ENCODE measurements at places on chromosomes 3 and 15.

GRCh38 chr15:45230245-45230965 is 21.6 kb upstream of the SLC28A2 start:
- no peak for DNase-seq

DNA sequence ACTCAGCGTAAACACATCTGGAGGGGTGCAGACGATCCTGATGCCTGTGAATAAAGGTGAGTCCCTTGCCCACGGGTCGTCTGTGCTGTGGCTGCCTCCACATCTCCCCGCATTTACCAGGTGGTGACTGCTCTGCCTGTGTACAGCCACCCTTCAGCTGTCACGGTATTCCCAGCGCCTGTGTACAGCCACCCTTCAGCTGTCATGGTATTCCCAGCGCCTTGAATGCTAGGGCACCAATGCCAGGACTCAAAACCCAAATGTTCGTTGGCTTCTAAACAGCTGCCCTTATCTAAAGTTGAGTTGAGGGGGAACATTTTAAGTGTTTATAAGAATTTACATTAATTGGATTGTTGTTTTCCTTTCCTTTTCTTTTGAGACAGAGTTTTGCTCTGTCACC is 27.4 kb downstream of the MAP6D1 start:
- no peak for DNase-seq

- DNase-seq = no peak
These were observed 133.5 kb downstream of the LRRK1 start for GRCh38 chr15:101052681-101053121.

DNA sequence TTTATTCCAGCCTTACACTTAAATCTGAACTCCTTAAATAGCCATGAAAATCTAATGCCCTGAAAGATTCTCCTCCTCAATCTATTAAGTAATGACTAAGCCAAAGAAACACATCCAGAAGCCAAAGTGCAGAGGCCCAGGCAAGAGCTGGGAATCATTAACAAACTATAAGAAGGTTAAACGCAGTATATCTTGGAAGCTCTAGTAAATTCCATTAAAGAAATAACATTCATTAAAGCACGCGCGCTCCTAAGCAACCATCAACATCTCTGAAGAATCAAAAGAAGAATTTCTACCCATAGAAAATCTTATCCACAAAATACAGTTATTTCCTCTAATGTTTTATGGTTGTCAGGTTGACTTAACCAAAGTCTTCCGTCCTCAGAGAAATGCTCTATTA is 29.5 kb downstream of the MB21D2 start:
- DNase-seq = peak; percentile 41

GRCh38 chr3:32460031-32460749 is 42.5 kb downstream of the CMTM6 start:
- DNase-seq = no peak

DNA sequence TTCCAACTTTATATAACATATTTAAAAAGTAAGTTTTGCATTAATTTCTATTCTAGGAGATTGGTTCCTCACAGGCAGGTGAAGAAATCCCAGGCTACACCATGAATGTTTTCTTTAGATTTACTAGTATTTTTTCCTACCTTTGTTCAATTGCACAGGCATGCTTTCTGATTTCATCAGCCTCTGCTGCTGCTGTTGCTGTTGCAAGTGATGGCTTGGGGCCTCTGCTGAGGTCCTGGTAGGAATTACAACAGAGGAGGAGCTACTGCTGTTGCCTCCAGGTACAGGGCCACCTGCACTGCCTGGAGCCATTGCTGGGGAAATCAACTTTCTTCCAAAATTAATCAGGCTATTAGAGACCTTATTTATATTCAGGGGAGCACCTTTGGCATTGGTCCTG is 353.3 kb downstream of the PLCL2 start:
- DNase-seq = peak; percentile 7

- DNase-seq = peak; percentile 87
These were observed 27.1 kb downstream of the CLRN1 start for GRCh38 chr3:150945226-150946032.

DNA sequence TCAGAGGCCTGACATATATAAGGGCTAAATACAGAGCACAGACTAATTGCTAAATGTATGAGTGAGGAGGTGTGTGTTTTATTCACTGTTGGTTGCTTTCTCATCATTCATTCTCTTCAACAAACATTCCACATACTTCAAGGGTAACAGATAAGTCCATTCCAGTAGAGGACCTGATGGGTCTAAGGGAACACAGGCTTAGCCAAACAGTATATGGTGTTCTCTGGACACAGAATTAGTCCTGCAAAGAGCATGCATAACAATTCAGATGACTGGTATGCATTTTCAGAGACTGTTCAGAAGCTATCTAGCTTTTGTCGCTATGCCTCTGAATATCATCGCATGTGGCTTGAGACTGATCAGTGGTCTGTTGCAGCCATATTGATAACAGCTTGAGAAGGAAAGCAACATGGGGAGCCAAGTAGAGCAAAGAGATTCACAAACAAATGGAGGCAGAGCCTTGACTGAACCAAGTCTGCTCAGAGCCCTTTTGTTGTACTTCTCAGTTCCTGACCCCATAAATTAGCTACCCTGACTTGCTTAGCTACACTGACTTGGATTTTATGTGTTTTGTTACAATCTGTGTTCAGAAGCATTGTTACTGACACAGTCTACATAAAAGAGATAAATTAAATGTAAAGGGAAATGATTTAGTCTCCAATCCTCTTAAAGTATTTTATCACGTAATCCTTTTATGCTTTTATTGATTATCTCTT is 1178.7 kb downstream of the ROBO1 start:
- no peak for DNase-seq

GRCh38 chr3:35664460-35664919 is 25.2 kb downstream of the ARPP21 start:
- peak; percentile 32 for DNase-seq

- no peak for DNase-seq
These were observed 173.2 kb downstream of the APBA2 start for GRCh38 chr15:29058903-29059539.

GRCh38 chr3:193040836-193041672 is 123.4 kb upstream of the MB21D2 start:
- peak; percentile 41 for DNase-seq

DNA sequence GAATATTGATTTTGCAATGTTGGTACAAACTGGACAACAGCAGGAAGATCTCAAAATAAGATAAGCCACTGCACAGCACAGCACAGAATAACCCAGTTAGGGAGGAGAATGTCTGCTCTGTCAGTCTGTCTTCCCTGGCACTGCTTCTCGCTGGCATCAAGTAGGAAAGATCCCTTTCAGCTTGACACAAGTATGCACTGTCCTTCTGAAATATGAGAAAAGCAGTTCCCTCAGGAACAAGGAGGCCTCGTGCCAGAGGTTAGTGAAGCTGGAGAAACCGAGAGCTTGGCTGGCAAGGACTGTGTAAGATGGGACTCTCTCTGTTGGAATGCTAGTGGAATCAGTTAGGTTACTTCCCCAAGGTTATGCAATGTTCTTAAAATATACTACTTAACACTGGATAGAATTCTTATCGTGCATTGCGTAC is 59.1 kb downstream of the FMN1 start:
- DNase-seq = peak; percentile 45

DNA sequence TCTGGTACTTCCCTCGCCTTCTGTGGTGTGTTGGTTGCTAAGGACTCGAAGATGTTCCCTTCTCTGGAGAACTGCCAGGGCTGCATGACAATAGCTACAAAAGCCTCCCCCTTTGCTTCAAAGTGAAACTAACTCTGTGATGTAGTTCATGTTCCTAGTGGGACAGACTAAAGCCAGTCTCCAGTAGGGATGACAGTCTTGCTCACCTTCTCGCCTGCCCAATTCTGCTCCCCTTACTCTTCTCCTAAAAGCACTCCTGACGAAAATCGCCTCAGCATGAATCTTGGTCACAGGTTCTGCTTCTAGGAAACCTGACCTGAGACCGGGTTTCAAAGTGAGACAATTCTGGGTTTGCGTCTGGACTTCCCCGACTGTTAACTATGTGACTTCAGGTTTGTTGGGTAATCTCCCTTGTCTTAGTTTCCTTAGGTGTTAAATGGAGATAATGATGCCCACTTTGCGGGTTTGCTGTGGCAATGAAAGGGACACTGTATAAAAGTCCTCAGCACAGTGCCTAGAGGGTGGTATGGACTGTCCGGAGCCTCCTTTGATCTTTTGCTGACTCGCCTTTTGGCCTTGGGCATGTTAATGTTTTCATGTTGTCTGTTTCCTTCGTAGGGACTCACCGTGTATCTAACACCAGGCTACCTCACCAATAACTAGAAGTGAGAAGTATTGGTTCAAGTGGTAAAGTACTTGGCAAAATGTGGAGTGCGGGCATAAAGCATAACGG is 24.9 kb upstream of the THRB start:
- DNase-seq = peak; percentile 64

GRCh38 chr3:176919836-176920765 is 277.2 kb downstream of the TBL1XR1 start:
- peak; percentile 51 for DNase-seq

GRCh38 chr3:131048030-131048429 is 21.4 kb downstream of the NEK11 start:
- DNase-seq = no peak

GRCh38 chr3:113212844-113213375 is 1.6 kb downstream of the BOC start:
- DNase-seq = no peak

- no peak for DNase-seq
These were observed 92.4 kb upstream of the DAZL start for GRCh38 chr3:16697443-16698147.

- no peak for DNase-seq
These were observed 617.0 kb upstream of the CBLB start for GRCh38 chr3:106485802-106486201.

DNA sequence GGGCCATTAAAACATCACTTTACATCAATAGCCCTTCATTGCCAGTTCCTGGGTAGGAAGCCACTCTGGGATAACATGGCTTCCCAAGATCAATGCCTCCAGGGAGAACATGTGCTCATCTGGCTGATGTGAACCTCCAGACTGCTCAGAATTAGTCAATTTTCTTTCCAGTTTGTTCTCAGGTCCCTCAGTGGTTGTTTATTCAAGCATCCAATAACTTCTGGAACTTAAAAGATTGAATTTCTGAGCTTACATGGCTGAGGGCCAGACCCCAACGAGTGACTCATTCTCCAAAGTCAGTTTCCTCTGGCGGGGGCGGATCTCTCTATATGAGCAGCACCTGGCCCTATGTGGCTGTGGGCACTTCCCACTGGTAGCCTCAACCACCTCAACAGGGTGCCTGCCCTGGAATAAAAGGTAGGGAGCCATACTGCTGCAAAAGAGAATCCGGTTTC is 34.0 kb downstream of the LYZL4 start:
- peak; percentile 68 for DNase-seq

- DNase-seq = peak; percentile 90
These were observed 16.8 kb downstream of the ATG7 start for GRCh38 chr3:11288786-11289637.

GRCh38 chr3:156536524-156537316 is 18.2 kb downstream of the SSR3 start:
- DNase-seq = no peak

DNA sequence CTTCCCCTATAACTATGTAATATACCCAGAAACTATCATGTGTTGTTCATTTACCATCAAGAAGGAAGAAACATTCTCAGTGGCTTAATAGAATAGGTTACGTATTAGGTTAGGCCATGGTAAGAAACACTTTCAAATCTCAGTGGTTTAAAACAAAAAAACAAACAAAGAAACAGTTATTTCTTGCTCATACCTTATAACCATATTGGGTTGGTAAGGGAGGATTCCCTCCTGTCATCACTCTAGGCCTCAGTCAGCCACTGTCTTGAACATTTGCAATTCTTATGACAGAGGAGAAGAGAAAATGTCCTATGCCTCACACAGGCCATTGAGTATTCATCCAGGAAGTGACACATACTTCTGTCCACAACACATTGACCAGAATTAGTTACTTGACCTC is 727.7 kb upstream of the NECTIN3 start:
- peak; percentile 33 for DNase-seq

GRCh38 chr15:82602195-82602594 is 45.0 kb downstream of the CPEB1 start:
- no peak for DNase-seq

GRCh38 chr3:126672741-126673140 is 17.8 kb upstream of the TXNRD3 start:
- DNase-seq = no peak

GRCh38 chr3:108126348-108126747 is 35.5 kb upstream of the CD47 start:
- DNase-seq = no peak

GRCh38 chr3:138544546-138544945 is 49.5 kb downstream of the CEP70 start:
- no peak for DNase-seq

- DNase-seq = no peak
These were observed 329.3 kb downstream of the TBL1XR1 start for GRCh38 chr3:176867681-176868663.

DNA sequence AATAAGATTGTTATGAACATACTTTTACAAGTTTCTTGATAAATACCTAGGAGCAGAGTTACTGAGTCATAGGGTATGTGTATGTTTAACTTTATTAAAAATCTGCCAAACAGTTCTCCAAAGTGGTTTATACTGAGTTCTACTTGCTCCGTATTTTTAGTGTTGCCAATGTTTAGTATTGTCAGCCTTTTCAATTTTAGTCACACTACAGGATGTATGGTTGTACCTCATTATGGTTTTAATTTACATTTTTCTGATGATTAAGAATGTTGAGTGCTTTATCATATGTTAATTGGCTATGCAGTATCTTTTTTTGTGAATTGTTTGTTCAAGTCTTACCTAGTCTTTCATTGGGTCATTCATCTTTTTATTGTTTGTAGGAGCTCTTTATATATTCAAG is 4.3 kb downstream of the TMOD3 start:
- no peak for DNase-seq

GRCh38 chr3:123719862-123720453 is 135.1 kb upstream of the HACD2 start:
- peak; percentile 64 for DNase-seq

DNA sequence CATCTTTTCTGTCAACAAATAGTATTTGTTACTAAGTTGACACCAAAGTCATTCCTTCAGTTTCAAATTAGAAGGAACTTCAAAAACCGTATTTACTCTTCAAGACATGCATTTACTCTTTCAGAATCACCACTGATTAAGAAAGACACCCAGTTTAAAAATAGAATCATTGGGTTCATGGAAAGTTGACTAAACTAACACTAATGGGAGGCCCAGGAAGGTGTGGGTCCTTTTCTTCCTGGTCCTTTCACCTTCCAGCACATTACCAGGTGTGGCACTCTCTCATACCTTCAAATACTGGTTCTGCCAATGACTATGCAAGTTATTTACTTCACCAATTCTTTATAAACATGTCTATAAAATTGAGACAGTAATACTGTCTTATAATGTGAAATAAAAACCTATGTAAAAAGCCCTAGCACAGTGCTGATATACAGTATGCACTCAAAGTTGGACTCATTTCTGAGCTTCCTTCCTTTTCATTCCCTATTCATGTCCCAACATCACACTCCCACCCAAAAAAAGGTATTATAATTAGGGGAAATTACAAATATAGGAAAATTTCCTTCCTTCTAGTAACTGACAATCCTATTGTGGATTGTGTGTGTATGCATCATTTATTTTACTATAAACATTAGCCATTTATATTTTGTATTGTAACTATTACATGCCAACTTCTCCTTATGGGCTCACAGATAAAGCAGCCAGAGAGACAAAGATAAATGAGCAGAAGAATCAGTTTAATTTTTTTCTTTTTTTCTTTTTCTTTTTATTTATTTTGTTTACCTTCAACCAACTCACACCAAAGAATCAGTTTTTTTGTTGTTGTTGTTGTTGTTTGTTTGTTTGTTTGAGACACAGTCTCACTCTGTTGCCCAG is 48.9 kb downstream of the LRRFIP2 start:
- no peak for DNase-seq

Measured in fibroblast of skin of scalp (primary cell).